ENCODE measurements at places on chromosomes 3 and 15. TPM values are rescaled to one million over a fixed set of nuclear protein-coding genes. Genes with fewer than 3 reads are reported as not detected.

- DNase-seq: no peak
Measured at GRCh38 chr3:156434921-156435320, 120.0 kb downstream of the SSR3 start.

DNA sequence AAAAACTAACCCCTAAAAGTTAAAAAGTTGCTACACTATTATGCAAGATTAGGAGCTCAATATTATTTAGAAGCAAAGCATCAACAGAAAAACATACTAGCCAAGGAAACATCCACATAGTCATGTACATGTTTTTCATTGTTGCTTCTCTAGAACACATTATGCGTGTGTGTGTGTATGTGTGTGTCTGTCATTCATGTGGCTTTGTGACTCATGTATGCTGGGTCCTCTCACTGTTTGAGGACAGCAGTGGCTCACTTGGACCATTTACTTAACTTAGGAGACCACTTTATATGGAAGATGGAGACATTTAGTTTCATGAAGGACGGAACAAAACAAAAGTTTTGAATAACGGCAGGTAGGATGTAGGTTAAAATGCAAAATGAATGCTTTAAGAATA lies 219.4 kb upstream of the THBS1 start:
- DNase-seq: no peak

DNA sequence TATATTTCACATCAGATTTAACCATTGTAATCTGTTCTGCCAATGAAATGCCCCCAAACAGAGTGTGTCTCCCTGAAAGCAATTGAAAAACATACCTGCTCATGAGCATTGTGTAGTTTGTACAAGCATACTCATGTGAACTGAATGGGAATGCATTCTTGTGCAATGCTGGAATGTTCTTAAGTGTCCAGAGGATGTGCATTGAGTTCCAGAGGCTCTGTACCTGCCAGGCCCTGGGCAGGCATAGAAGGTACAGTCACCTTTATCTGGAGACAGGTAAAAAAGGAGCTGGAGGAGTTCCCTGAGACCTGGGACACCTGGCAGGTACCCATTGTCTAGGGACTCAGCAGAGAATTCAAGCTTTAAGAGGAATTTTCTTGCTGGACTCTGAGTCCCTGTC lies 2.8 kb downstream of the MRAS start:
- DNase-seq: no peak

DNA sequence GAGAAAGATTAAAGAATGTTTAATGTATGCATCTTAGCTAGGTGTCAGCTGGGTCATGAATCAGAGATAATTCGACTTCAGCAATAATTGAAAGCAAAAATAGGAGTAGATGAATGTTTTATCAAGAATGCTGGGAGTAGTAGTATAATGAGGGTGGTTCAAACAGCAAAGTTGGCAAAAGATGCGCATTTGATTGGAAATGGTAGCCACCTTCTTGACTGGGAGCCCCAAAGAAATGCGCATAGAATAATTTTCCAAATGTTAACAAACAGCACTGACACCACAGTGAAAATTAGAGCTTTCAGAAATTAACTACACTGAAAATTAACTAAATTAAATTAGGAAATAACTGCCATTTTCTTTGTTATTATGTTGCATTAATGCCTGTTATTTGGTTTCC lies 195.8 kb downstream of the TUSC7 start:
- no peak for DNase-seq

DNA sequence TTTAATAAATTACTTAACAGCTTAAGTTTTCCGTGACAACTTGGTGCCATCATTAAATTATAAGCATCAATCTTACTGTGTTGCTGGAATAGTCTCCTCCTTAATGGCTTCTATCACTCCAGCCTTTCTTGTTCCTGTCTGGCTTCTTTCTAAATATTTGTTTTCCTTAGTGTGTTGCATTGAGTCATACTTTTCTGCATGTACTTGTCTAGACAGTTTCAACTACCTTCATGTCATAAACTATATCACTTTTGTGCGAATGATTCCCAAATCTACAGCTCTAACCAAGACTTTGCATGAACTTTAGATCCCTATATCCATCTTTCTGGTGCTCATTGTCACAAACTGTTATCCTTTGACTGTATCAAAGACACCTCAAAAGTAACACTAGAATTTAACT lies 78.4 kb downstream of the AKAP13 start:
- DNase-seq: no peak

GRCh38 chr3:17138246-17139039 lies 253.7 kb downstream of the PLCL2 start:
- DNase-seq: no peak

DNA sequence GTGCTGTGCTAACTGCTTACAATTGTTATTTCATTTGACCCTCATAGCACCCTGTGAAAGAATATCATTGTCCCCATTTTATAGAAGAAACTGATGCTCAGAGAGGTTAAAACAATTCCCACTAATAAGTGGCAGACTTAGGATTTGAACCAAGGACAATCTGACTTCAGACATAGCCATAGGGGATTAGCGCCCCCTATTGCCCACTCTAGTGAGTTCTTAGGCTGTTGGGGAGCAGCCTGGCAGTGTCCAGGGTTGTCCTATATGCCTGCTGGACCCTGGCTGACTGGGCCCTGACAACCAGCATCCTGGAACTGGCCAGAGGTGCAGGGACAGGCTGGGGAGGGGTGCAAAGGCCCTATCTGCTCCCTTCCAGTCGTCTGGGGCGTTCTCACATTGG lies 15.4 kb downstream of the DPH3 start:
- DNase-seq: no peak

GRCh38 chr3:46710671-46711295 lies 6.9 kb downstream of the PRSS50 start:
- no peak for DNase-seq

- DNase-seq: peak; percentile 53
Measured at GRCh38 chr15:34367101-34368081, at the start of gene LPCAT4. TSS of gene LPCAT4 (minus strand) at chr15:34367196. CDS start at chr15:34367100, 96 bp downstream.

GRCh38 chr15:78075490-78076230 lies 1.9 kb downstream of the TBC1D2B start:
- no peak for DNase-seq

DNA sequence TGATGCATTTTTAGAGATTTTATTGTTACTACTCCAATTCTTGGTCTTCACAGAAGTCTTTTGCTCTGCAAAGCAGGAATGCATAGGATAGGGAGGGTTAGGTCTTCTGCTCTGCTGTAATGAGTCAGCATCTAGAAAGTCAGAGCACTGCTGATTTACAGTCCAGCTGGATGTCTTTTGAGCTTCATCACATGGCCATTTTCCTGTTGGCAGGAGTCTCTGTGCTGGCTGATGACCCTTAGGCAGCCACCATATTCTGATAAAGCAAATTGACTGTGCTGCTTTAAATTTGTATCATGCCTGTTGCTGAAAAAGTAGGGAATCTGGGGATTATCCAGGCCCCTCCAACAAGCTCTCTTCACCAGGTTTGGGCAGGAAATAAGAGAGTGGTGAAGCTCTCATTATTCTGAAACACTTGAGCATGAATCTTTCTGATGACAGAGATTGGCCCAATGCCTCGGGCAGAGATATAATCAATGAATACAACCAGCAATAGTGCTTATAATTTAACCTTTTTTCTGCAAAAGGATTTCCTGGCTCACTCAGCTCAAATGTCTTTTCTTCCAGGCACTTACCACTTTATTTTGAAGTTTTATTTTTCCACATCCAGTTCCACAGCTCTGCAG lies 9.7 kb upstream of the CRBN start:
- no peak for DNase-seq

GRCh38 chr15:71109905-71110304 lies 5.4 kb upstream of the THSD4 start:
- no peak for DNase-seq

GRCh38 chr15:93779341-93779740 lies 452.0 kb upstream of the MCTP2 start:
- no peak for DNase-seq

The GOLGA8T gene
- not detected for total RNA-seq

The MESP2 gene
- total RNA-seq: 1.1 TPM

The TERC gene
- 6.0 TPM for total RNA-seq

Data from Panc1 (cell line).